ENCODE measurements at places on chromosomes 6 and 20.

GRCh38 chr20:51386586-51386985 lies 155.9 kb downstream of the NFATC2 start:
- DNase-seq, result no peak

DNA sequence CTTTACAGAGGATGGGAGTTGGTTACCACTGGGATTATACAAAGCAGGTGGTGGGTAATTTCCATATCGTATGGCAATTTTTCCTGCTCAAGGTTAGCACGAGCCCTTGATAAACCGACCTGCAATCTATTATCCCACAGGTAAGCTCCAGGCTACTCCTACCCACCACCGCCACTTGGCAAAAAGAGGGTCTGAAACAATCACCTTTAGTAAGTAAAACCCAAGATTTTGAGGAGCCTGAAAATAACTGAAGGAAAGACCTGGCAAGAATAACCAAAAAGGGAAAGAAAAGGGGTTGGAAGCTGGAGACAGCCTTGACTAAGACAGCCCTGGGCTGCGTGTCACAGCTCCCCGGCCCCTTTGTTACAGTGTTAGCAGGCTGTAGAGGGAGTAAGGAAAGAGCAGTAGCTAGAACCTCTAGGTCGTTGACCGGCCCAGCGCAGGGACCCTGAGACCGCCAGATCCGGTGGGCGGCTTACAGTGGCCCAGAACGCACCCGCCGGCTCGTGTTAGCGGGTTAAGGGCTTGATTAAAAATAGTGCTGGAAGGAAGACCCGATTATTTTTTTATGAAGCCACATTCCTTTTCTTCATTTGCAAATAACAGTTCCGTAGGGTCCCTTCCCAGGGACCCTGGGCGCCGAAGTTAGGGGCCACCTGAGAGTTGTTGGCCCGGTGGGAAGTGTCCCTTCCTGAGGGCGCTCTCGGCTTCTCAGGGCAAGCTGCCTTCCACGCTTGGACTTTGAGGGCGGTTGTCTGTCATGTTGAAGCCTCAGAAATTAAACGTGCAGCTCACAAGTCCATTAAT lies 30.5 kb downstream of the TFAP2B start:
- DNase-seq, result no peak

GRCh38 chr6:17419189-17419575 lies 25.8 kb downstream of the CAP2 start:
- no peak for DNase-seq

- no peak for DNase-seq
These were observed 24.0 kb upstream of the PHACTR3 start for GRCh38 chr20:59580146-59580946.

GRCh38 chr6:50822078-50822476 lies 3.4 kb downstream of the TFAP2B start:
- no peak for DNase-seq

DNA sequence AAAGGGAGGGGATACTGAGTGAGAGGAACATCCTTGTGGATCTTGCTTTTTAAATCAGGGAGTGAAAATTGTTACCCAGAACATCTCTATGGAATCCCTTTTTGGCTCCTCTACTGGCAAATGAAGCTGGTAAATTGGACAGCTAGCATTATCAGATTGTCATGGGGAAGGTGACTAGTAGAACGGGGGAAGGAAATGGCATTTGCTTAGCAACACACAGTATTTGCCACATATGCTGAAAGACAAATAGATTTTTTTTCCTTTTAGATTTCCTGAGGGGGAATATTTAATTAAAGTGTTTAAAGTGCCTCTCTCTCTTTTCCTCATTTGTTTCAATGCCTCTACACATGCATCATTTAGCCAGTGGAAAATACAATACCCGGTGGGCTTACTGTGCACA lies 573.5 kb downstream of the BCKDHB start:
- no peak for DNase-seq

GRCh38 chr6:39063526-39063925 lies 14.9 kb downstream of the GLP1R start:
- no peak for DNase-seq

Measured in HS-27A (cell line).